ENCODE measurements at places on chromosomes 4 and X. TPM values are rescaled to one million over a fixed set of nuclear protein-coding genes. Genes with fewer than 3 reads are reported as not detected.

The SMARCA1 gene
- 47.4 TPM for total RNA-seq

The CFAP47 gene
- 0.09 TPM for total RNA-seq

The USP17L21 gene
- not detected for total RNA-seq

The FAM133A gene
- 0.97 TPM for total RNA-seq

The PRR32 gene
- total RNA-seq: not detected

The KIAA1210 gene
- total RNA-seq: not detected

The TCEAL6 gene
- 13.6 TPM for total RNA-seq

The PCDH11X gene
- total RNA-seq: 3.6 TPM
